ENCODE measurements at places on chromosomes 6 and 20. TPM values are rescaled to one million over a fixed set of nuclear protein-coding genes. Genes with fewer than 3 reads are reported as not detected.

DNA sequence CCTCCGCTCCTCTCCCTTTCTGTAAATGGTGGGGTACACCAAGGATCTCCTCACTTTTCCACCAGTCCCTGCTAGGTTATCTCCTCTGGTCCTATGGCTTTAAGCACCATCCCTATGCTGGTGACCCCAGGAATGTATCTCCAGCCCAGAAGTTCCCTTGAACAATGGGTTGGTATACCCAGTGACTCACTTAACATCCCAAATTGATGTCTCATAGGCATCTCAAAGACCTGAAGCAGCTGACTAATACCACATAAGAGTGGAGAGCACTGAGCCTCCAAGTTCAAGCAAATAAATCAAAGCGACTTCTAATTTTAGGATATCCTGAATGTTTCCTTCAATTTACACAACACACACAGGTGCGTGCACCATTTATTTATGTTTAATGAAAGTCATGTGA is 48.3 kb downstream of the ADGRF1 start:
- no peak for DNase-seq

The ZBP1 gene
- total RNA-seq, result not detected

GRCh38 chr20:13455713-13456112 is 183.0 kb downstream of the TASP1 start:
- DNase-seq, result no peak

The HLA-DPB1 gene
- 72.7 TPM for total RNA-seq

DNA sequence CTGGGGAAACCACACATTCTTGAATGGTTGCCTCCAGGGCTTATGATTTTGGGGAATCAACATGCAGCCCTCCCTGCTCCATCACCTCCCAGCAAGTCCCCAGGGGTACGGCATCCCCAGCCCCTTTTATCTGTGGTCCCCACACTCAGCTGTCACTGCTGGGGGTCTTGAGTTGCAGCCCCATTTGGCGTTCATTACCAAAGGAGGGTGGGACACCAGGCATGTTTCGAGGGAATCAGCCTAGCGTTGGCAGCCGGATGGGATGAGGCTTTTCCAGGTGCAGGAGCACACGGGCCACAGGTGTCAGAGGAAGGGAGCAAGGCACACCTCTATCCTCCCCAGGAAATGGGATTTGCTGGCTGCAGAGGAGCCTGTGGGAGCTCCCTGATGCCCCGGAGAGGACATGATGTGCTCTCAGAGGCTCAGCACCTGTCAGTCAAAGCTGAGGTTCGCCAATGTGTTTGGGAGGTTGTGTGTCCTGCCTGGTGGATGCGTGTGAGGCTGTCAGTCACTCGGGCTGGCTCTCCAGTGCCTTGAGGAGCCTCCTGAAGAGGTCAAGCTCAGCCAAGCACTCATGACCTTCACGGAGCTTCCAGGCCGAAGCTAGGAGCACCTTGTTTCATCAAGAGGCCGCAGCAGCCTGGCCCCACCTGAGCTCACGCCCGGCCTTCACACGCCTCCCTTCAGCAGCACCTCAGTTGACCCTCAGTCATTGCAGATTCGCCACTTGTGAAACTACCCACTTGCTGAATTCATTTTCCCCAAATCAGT is 95.0 kb downstream of the ERMARD start:
- no peak for DNase-seq

The BLOC1S5 gene
- total RNA-seq, result 13.3 TPM

- DNase-seq, result no peak
These were observed 25.0 kb upstream of the HMGCLL1 start for GRCh38 chr6:55604021-55604420.

The SIGLEC1 gene
- total RNA-seq, result 23.2 TPM

The MDFI gene
- 94.7 TPM for total RNA-seq

- DNase-seq, result no peak
These were observed 77.5 kb downstream of the C6orf118 start for GRCh38 chr6:165231581-165232561.

The PCK1 gene
- total RNA-seq, result 7.7 TPM

- no peak for DNase-seq
These were observed 84.6 kb downstream of the KIF16B start for GRCh38 chr20:16488616-16489015.

- no peak for DNase-seq
These were observed 14.7 kb downstream of the ENPP3 start for GRCh38 chr6:131651782-131652181.

The VGLL2 gene
- total RNA-seq, result not detected

The TRIM31 gene
- not detected for total RNA-seq

The LY6G6F gene
- not detected for total RNA-seq

The DEFB124 gene
- not detected for total RNA-seq

Data from ascending aorta (tissue), 2 donors.